ENCODE measurements at places on chromosomes 2 and 18. TPM values are rescaled to one million over a fixed set of nuclear protein-coding genes. Genes with fewer than 3 reads are reported as not detected.

The C2orf66 gene
- 0.08 TPM for total RNA-seq

The SNTG2 gene
- 0.41 TPM for total RNA-seq

The GAREM2 gene
- total RNA-seq, result 4.9 TPM

DNA sequence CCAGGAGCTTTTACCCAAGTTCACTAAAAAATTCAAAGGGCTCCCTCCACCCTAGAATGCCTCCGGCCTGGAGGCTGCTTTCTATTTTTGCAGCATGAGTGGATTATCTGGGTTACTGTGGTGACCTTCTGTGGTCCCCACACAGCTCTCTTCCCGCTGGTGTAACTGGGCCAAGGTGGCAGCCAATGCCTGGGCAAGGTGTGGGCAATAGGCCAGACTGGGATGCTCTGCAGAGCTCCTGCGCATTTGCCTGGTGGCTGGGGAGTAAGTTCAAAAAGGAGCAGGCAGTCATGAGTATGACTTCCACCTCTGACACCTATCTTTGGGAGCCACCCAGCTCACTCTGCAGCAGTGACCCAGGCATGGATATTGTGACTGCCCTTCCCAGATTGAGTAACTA, 130.5 kb upstream of the SPRED2 start:
- no peak for DNase-seq

DNA sequence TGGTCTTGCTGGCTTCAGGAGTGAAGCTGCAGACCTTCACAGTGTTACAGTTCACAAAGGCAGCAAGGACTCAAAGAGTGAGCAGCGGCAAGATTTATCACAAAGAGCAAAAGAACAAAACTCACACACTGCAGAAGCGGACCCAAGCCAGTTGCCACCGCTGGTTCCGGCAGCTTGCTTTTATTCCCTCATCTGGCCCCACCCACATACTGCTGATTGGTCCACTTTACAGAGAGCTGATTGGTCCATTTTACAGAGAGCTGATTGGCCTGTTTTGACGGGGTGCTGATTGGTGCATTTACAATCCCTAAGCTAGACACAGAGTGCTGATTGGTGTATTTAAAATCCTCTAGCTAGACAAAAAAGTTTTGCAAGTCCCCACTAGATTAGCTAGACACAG, 37.2 kb upstream of the ZNF532 start:
- DNase-seq, result no peak

The CIB4 gene
- total RNA-seq, result not detected

DNA sequence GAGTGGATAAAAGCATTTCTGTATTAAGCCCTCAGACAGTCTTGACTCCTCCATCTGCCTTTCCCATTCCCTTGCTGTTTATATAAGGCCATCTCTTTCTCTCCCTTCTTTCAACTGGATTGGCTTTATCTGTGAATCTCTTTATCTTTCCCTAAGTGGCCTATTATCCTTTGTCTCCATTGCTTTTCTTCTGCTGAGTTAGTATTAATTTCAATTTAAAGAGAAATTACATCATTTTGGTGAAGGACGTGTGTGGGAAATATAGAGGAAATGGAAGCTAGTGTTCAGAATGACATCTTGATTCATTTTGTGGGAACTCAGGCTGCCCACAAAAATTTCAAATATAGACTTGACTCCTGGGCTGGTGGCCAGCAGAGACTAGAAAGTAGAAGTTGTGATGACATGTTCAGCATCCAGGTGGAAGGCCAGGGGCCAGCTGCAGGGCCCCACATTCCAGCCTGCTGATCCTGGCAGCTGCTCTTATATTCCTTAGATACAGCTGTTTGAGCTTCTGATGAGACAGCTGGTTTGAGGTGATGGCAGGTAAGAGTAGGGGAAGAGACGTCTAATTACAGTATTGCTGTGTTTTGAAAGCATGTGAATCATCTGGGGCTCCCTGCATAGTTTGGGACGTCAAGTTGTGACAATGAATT, 52.3 kb downstream of the DIS3L2 start:
- peak; percentile 97 for DNase-seq

- DNase-seq, result no peak
Measured at GRCh38 chr2:34486965-34487364, 887.9 kb upstream of the FAM98A start.

- DNase-seq, result no peak
Measured at GRCh38 chr18:26208977-26209376, 17.3 kb upstream of the TAF4B start.

The PJVK gene
- total RNA-seq, result 1.3 TPM
